ENCODE measurements at places on chromosomes 7 and 10.

- DNase-seq: peak; percentile 75
Observed at GRCh38 chr10:14751921-14752320, 22.8 kb downstream of the FAM107B start.

DNA sequence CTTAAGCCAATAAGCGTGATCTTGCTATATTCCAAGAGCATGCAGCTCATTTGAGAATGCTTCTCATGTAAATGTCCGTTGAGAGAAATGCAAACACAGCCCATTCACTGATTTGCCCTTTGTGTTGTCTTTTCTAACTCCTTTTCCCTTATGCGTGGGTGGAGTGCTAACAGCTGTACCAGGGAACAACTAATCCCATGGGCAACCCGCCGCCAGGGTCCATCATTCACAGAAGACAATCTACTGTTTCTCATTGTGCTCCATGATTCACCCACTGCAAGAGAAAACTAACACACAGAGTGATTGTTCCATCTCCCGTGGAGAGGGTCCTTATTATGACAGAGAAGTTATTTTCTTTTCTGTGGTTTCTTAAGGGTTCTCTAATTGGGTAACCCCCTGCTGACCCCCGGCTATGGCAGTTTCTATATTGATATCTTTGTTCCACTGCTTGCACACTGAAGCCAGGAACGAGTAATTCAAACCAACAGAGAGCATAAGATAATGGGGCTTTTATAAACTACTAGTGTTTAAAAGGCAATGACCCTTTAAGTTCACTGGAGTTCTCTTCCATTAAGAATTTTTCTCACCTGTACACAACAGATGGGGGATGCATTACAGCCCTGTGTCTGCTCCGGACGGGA, 298.7 kb downstream of the BAMBI start:
- peak; percentile 34 for DNase-seq

GRCh38 chr7:80879849-80880248, 39.0 kb downstream of the SEMA3C start:
- DNase-seq: no peak

- DNase-seq: no peak
Observed at GRCh38 chr7:53607961-53608360, 572.5 kb downstream of the POM121L12 start.

- DNase-seq: no peak
Observed at GRCh38 chr10:100792574-100792973, 47.2 kb downstream of the PAX2 start.

- no peak for DNase-seq
Observed at GRCh38 chr7:146486519-146486918, 369.9 kb downstream of the CNTNAP2 start.

DNA sequence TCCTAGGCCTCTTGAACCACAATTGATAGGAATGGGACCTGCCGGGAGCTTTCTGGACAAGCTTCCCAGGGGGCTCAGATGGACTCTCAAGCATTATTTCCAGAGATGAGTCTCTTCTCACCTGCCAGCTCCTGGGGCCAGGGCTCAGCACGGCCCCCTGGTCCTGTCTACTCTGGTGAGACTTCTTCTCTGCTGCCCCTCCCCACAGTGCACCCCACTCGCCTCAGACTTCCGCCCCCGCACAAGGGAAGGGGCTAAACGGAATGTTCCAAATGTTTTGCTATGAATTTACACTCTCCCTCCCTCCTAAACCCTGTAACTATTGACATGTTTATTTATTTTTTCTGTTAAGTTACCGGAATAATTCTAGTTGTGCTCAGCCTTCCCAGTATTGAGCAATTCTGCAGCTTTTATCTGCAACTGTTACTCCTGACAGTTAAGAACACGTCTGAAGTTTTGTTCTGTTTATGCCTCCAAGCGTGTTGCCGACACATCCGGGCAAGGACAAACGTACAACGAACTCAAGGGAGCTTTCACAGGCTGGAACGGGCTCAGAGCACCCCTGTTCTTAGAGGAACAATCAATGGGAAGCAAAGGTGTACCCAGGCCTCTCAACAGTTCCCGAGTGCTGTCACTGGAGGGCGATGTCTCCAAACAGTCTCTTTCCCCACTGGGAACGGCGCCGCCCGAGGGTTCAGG, 55.2 kb downstream of the FHIP2A start:
- DNase-seq: peak; percentile 66

DNA sequence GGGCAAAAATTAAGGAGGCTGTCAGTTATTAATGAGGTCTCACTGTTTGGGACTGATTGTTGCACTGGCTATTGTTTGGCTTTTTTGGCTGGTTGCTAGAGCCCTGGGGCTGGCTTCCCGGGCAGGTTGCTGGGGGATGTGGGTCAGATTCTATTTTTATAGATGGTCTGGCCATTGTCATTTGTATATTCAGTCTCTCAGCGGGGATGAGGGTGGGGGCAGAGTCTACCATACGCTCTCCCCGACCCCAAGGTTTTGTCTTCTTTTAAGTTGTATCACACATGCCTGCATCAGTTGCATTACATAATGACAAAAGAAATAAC, 84.3 kb upstream of the GRB10 start:
- no peak for DNase-seq

DNA sequence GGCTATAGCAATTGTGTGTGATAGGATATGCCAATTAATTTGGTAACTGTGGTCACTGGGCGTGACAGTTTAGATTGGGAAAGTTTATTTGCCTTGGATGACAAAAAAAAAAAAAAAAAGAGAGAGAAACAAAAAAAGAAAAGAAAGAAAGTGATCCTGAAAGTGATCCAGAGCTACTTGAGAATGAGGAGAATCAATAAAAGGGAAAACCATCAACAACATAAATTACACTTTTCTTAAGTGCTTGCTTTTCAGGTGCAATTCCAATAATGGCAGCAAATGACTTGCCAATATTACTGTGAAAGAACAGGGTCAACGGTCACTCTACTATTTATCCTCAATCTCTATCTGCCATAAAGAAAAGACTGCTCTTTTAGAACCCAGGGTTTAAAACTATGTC, 191.8 kb upstream of the SEMA3C start:
- DNase-seq: no peak

DNA sequence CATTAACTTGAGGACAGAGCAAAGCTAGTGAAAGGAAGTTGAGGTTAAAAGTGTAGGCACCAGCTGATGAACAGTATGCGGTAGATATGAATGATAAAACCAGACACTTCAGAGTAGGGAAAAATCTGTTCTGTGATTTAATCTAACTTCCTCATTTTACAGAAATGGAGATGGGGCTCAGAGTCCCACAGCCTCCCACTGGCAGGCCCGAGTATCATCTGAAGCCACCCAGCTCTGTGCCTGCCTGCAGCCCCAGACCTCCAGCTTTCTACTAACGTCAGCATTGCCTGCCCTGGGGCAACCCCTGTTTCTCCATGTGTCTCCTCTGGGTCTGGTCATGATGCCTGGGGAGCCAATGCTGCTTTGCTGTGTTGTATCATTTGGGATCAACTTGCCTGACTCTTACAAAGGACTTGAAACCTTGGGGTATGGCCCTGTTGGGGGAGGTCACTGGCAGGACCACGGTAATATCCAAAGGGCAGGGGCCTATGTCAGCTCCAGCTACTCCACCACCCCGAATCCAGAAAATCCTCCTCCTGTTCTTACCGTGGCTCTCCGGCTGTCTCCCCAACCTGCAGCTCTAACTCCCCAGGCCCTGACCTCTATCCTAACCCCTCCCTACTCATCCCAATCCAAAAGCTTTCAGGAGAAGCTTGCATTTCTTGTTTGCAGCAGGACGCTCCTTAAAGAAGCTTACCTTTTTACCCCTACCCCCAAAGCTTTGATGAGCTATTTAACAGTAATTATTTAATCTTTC, 56.2 kb upstream of the NPY start:
- no peak for DNase-seq

- no peak for DNase-seq
Observed at GRCh38 chr10:115525141-115525540, 432.0 kb downstream of the ATRNL1 start.

DNA sequence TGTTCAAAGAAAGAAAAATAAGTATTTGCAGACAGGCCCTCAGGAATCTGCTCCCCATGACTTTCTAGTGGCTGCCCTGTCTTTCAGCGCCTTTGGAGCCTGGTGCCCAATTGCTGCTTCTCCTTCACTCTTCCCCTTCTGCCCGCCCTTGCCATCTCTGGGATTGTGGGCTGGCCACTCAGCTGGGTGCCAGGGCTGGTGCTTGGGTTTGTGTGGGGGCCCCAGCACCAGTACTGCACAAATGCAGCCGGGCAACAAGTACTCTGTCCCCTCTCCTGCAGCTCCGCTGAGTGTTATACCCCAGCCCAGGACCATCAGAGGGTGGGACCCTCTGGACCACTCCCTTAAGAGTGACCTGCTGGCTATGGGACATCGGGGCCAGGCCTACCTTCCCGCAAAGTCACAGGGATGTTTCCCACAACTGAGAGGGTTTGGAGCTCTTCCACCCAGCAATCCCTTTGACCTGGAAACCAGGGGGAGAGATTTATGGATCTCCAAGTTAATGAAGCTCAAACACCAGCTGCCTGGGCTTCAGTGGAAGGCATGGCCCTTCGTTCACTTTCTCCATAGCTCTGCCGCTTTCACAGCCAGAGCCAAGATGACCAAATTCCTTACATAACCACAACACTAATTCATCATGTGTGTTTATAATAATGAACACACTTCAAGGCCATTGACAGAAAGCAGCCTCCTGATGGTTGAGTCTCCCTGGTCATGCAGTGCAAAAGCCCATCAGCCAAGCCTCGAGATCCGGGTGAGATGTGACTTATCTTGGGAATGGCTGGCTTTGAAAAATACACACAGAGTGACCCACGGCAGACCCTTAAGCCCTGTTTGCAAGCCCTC, 313.9 kb upstream of the ZNF32 start:
- DNase-seq: no peak

DNA sequence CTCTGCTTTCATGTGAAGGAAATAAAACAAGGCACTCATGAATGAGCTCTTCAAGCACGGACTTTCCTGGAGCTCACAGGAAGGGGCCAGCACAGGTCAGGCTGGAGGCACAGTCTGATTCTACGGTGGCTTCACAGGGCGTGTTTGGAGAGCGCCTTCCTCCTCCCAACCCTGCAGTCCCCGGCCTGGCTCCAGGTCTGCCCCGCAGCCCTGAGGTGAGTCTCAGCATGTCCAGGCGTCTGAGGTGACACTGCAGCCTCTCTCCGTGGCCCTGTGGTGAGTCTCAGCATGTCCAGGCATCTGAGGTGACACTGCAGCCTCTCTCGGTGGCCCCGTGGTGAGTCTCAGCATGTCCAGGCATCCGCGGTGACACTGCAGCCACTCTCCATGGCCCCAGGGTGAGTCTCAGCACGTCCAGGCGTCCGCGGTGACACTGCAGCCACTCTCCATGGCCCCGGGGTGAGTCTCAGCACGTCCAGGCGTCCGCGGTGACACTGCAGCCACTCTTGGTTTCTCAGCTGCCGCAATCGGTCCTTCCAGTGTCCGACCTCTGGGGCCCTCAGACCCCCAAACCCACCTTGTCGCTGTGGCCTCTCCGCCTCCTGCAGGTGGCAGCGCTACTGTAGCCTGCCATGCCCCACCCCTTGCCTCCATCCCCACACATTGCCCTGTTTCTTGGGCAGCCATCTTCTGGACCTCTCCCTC, 381.7 kb downstream of the DNAJB6 start:
- no peak for DNase-seq

GRCh38 chr10:88347022-88347421, 236.1 kb downstream of the RNLS start:
- DNase-seq: no peak

- no peak for DNase-seq
Observed at GRCh38 chr10:62011558-62011957, 110.1 kb downstream of the ARID5B start.

GRCh38 chr7:135151132-135151531, 3.3 kb downstream of the TMEM140 start:
- DNase-seq: no peak

GRCh38 chr7:101373812-101374614, 11.3 kb downstream of the COL26A1 start:
- DNase-seq: peak; percentile 32

- no peak for DNase-seq
Observed at GRCh38 chr7:127897704-127898454, 133.4 kb downstream of the LRRC4 start.

GRCh38 chr7:27398851-27399250, 156.2 kb downstream of the EVX1 start:
- DNase-seq: no peak

DNA sequence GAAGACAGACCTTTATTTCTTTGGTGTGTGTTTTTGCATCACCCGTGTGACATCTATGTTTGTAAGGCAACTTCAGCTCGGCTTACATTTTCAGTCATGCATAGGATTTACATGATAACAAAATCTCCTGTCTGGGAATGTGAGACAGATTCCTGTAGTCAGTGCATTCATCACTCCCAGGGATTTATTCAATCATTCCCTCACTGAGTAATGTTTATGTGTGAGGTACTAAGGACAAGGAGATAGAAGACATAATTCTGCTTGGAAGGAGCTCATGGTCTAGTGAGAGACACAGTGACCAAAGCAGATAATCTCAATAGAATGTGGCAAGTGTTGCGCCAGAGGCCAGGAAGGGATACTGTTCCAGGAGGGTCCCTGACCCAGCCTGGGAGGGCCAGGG, 35.2 kb upstream of the BMPER start:
- DNase-seq: no peak

GRCh38 chr7:22854158-22855048, 31.8 kb upstream of the TOMM7 start:
- DNase-seq: peak; percentile 95

DNA sequence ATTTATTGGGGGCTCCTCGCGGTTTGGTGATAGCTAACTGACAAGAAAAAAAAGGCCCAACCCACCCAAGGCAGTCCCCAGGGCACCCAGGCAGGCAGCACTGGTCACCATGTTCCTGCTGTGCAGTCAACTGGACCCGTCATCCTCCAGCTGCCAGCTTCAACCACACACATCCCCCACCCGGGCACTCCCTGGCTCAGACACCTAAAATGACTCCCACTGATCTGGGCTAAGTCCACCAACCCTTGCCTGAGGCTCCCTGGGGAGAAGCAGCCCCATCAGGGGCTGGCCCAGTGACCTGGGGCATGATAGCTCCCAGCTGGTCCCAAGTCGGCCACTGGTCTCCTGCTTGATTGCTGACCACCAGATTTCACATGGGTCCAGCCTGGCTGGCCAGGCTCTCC, 161.8 kb downstream of the NRF1 start:
- no peak for DNase-seq

DNA sequence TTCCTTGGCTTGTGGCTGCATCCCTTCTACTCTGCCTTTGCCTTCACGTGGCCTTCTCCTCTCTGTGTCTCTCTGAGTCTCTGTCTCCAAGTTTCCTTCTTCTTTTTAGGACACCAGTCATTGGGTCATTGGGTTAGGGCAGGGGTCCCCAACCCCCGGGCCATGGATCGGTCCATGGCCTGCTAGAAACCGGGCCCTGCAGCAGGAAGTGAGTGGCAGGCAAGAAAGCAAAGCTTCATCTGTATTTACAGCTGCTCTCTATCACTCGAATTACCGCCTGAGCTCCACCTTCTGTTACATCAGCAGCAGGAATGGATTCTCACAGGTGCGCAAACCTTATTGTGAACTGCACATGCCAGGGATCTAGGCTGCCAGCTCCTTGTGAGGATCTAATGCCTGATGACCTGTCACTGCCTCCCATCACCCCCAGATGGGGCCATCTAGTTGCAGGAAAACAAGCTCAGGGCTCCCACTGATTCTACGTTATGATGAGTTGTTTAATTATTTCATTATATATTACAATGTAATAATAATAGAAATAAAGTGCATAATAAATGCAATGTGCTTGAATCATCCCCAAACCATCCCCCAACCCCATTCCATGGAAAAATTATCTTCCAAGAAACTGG, 47.9 kb upstream of the DOCK1 start:
- no peak for DNase-seq

- DNase-seq: no peak
Observed at GRCh38 chr10:121289800-121290199, 308.4 kb downstream of the FGFR2 start.

- peak; percentile 74 for DNase-seq
Observed at GRCh38 chr10:133378251-133379096, 588 bp upstream of the PAOX start.

All from left cardiac atrium (tissue), 4 donors.